ENCODE measurements at places on chromosomes 13 and 19.

DNA sequence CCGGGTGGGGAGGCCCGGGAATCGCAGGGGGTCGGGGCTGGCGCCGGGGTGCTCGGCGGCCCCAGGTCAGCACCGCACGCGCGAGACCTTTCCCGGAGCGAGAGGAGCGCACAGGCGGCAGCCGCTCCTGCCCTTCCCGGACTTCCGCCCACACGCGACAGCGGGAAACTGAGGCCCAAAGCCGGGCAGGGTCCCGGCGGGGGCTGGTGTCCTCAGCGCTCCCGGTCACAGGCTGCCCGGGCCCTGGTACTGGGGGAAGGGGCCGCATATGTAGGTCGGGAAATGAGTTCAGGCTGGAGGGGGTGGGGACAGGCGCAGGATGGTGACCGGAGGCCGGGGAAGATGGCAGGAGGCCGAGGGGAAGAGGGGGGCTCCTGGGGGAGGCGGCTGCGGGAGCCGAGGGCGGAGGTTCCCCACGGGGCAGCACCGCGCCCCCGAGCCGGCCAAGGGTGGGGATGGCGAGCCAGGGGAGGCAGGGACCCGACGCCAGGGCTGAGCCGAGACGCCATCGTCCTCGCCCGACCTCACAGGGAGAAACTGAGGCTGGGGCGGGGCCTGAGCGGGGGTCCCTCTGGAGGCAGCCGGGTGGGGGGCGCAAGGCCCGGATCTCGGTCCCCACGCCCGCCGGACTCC, 662 bp downstream of the CBARP start:
- no peak for DNase-seq

- no peak for DNase-seq
Measured at GRCh38 chr19:47444388-47444821, 25.1 kb upstream of the MEIS3 start.

- no peak for DNase-seq
Measured at GRCh38 chr13:92122186-92122853, 723.9 kb downstream of the GPC5 start.

DNA sequence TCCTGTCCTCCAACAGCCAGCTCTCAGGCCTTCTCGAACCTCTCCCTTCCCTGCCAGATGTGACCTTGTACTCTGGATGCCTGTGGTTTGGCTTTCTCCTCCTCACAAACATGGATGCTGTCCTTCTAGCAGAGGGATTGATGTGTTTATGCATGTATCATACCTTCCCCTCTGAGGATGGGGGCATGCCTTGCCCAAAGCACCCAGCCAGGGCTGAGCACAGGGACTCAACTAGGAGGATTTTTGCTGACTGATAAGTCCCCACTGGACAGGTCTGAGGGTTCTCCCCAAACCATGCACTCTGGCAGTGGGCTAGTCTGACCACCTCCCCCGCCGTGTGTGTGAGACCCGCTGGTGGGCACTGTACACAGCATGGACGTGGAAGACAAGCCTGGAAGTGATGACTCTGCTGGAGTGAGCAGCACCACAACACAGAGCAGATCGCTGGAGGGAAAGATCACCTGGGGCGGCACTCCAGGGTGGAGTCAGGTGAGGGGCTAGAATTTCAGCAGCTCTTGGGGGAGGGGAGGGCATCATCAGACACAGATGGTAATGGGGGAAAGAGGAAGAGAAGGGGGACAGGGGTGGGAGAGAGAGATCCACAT, 360.3 kb upstream of the ZNF507 start:
- no peak for DNase-seq

DNA sequence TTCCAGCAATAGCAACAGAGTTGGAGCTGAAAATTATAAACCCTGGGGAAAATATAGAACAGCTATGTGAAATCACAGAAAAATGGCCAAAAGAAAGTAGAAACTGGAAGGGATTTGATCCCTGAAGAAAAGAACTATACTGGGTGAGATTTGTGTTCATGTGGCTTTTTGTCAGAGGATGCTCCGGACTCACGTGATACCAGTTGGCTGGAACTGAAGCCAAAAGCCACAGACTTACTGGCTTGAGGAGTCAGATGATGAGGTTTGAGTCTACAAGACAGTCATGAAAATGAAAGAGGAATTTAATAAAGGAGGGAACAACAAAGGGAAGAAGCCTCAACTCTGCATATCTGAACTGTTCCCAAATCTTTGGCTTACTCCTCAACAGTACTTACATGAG, 427.1 kb downstream of the GPC5 start:
- no peak for DNase-seq

- DNase-seq = no peak
Measured at GRCh38 chr19:49407482-49408015, 15.7 kb downstream of the PTH2 start.

GRCh38 chr13:42967660-42968059, 24.4 kb downstream of the EPSTI1 start:
- DNase-seq = no peak

DNA sequence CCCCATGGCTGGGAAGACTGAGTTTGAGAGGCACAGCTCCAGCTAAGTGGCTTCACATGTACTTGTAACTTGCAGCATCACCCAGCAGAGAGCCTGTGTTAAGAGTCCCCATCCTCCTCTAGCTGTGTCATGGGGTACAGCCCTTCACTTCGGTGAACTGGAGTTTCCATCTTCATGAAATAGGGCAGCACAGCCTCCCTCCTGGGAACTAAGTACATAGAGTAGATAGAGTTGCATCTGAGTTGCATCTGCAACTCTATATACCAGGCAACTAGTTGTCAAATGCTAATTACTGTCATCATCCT, 1.2 kb downstream of the PRDX2 start:
- DNase-seq = no peak

GRCh38 chr13:32616883-32617511, 30.7 kb downstream of the PDS5B start:
- DNase-seq = no peak

DNA sequence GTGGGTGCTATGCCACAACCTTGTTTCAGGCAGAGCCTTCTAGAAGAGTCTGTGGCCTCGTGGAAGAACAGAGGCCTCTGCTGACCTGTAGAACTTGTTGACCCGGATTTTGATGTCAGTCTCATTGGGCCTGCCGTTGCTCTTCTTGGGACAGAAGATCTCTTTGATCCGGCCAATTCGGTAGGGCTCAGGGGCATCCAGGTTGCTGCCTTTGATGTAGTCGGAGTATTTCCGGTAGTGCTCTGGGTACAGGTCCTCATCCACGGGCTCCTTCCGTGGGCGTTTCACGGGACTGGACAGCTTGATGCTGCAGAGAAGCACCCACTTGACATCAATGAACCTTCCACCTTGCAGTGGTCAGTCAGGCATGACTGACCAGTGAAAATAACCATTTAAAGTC, 24.0 kb upstream of the EIF3G start:
- no peak for DNase-seq

GRCh38 chr19:55695511-55696290, 20.7 kb downstream of the EPN1 start:
- no peak for DNase-seq

DNA sequence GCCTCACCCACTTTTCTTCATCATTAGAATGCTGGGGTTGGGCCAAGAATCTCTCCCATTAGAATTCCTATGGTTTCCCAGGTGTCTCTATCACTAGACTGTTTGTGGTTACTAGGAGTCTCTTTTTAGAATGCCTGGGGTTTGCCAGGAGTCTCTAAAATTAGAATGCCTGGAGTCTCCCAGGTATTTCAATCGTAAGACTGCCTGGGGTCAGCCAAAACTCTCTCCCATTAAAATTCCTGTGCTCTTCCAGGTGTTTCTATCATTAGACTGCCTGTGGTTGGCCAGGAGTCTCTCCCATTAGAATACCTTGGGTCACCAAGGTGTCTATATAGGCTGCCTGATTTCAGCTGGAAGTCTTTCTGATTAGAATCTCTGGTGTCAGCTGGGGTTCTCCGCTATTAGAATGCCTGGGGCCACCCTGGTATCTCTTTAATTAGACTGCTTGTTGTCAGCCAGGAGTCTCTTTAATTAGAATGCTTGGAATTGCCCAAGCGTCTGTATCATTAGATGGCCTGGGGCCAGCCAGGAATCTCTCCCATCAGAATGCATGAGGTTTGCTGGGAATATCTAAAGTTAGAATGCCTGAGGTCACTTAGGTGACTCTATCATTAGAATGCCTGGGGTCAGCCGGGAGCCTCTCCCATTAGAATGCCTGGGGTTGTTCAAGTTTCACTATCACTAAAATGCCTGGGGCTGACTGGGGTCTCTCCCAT, 1479.2 kb downstream of the UQCRFS1 start:
- no peak for DNase-seq

GRCh38 chr13:97976610-97977521, 23.4 kb downstream of the IPO5 start:
- DNase-seq = peak; percentile 43

DNA sequence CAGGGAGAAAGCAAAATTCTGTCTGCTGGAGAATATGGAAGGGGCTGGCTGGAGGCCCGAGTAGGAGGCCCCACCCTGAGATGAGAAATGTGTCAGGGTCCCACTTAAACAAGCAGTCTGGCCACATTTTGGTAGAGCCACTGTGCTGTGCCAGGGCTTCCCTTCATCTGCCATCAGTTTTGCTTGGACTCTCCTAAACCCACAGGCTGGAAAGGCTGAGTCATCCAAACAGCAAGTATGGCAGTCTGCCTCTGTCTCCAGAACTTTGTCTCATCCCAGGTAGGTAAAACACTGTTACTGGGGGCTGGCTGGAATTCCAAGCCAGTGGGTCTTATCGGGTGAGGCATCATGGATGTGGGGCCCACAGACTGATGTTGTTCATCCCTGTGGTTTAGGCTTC, 1390.6 kb downstream of the UQCRFS1 start:
- DNase-seq = no peak

GRCh38 chr19:29293292-29293691, 80.3 kb upstream of the UQCRFS1 start:
- no peak for DNase-seq

DNA sequence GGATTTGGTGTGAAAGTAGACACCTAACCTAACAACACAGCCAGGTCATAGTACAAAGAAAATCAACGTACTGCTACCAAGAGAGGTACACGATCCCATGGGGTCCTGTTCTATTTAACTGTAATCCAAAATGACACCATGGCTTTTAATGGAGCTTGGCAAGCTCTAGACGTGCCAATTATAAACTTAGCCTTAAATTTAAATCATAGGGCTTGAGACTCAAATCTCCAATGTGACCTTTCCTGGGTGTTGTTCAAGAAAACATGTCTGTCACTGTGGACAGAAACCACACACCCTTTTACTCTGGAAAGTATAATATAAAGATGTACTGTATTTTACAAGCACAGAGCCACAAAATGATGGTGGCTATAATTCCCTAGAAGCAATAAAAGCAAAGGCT, 299.3 kb downstream of the ENOX1 start:
- no peak for DNase-seq

- DNase-seq = peak; percentile 92
Measured at GRCh38 chr19:49690656-49691242, at the start of gene CPT1C. Gene CPT1C, plus strand, starts transcription at chr19:49691116. Its CDS starts 1,137 bp downstream, at chr19:49692253.

DNA sequence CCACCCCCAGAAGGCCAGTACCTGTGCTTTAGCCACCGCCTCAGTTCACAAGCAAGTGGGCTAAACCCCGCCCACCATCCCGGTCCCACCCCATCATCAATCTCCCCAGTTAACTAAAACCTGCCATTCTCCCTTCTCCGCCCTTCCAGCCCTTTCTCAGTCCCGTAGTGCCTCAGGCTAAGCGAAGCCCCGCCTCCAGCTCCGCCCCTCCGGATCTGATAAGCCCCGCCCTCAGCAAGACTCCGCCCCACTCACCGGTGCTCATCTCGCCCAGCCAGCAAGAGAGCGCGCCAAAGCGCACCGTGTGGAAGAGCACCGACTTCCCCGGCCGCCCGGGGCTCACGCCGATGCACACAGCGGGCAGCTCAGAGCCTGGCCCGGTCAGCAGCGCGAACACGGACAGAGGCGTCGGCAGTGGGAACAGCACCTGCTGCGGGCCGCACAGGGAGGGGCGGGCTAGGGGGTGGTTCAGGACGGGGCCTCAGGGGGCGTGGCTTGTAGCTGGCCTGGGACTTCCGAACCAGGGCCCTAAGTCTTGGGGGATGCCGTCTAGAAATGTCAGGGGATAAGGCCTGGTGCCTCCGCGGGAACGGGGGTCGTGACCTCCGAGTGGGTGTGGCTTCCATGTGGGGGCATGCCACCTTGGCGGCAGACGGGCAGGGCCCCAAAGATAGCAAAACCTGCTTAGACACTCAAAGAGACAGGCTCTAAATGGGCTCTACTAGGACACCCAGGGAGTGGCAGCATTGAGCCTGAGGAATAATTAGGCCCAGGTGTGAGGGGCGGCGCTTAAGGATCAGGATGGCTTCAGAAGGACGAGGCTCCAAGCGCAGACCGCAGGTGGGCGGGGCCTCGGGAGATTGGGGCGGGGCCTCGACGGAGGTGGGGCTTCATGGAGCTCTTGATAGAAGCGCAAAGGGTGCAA, 21.4 kb downstream of the MAP4K1 start:
- DNase-seq = peak; percentile 95

DNA sequence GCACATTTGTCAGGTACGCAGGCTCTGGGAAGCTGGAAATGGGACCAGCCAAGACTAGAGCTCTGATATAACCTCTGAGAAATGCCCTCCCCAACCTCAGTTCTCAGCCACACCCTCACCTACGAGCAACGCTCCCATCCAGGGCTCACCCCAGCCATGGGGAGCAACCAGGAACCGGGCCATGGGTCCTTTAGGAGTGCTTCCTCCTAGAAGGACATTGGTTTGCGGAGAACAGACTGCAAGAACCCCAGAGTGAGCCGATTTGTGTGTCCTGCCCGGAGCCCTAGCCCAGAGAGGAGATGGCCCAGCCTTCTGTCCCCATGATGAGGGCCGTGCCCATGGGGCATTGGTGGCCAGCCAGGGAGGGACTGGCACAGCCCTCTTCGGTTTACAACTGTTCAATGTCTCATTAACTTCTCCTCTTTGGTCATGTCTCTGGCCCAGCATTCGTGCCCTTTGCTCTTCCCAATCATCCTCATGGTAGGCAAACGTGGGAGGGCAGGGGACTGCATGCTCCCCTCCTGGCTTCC, 32.9 kb upstream of the IGSF23 start:
- DNase-seq = no peak

GRCh38 chr13:101248739-101249514, 167.4 kb downstream of the NALCN start:
- DNase-seq = no peak

DNA sequence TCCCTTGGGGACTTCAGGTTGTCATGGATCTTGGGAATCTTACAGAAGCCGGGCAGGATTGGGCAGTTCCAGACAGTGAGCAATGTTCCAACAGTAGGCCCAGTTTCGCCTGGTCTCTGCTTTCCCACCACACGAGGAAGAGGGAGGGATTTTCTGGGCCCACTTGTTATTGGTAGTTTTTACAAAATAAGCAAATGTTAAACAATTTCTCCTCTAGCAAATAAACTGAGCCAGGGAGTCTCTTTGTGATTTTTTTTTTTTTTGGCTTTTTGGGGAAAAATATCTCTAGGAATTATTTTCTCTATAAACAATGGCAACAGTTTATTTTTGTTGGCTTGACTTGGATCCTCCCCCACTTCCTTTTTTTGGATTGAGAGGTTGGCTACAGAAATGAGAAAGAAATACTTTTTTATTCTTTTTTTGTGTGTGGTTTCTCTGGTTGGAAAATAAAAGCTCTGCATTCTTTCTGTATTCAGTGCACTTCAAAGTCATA, 89.3 kb downstream of the TM9SF2 start:
- DNase-seq = no peak

GRCh38 chr19:19224852-19225494, 13.2 kb downstream of the NCAN start:
- peak; percentile 73 for DNase-seq

Data from NCI-H345 (cell line).